ENCODE measurements at places on chromosomes 12 and 14.

DNA sequence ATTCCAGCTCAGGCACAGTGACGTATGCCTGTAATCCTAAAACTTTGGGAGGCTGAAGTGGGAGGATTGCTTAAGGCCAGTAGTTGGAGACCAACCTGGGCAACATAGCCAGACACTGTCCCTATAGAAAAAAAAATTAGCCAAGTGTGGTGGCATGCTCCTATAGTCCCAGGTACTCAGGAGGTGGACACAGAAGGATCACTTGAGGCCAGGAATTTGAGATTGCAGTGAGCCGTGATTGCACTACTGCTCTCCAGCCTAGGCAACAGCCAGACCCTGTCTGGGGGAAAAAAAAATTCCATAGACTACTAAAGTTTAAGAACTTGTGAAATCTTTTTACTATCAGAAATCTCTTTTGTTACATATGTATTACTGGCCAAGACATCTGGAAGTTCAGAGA, 6.6 kb downstream of the FAM177A1 start:
- no peak for DNase-seq

DNA sequence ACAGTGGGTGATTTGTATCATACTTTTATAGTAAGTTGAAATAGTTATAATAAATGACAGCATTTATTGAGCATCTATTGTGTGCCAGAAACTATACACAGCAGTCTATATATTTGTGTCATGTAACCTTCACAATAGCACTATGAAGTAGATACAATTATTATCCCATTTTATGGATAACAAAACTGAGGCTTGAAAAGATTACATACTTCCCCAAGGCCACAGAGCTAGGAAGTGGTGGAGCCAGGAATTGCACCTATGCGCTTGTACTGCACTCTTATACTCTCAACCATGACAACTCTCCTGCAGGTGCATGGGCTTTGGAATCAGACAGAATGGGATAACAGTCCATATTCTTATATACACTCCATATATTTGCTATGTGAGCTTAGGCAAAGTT, 110.6 kb upstream of the SOX5 start:
- no peak for DNase-seq

DNA sequence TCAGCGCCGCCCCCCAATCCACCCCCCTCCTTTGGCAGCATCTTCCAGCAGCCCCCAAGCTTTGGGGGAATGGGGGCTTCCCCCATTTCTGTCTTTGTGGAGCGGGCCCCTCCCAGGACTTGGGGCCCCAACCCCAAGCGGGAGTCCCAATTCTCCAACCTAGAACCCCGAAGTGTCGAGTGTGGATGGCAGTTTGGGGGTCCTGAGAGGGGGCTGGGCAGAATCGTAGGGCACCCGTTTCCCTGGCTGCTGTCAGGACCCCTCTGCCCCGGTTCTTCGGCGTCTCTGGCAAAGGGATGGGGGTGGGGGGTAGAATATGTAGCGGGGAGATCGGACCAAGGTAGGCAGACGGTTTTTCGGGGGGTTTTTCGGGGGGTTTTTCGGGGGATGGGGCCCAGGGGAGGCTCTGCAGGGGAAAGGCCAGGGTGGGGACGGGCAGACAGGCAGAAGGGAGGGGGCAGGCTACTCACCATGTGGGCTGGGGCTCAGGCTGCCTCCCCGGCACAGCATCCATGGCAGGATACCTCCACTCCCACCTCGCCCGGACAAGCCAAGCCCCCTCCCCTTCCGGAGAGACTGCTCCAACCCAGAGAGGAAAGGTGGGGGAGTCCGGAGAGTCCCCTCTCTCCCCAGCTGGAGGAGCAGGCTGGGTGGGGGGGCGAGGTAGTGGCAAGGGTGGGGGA, 739 bp downstream of the JPH4 start:
- DNase-seq = peak; percentile 88

DNA sequence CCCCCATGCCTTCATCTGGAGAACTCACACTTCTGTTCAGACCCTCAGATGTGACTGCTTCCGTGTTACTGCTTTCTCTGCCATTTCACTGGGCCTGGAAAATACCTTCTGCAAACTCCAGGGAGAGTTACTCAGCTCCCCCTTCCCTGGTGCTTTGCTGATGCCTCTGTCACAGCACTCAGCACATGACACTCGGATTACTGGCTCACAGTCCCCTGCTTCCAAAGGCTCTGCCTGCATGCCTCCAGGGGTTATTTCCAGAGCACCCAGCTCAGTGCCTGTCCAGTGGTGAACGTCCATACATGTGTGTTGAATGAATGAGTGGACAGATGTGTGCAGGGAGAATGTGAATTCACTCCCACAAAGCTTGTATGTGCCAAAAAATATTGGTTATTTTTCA, 237.2 kb upstream of the FKBP4 start:
- no peak for DNase-seq

DNA sequence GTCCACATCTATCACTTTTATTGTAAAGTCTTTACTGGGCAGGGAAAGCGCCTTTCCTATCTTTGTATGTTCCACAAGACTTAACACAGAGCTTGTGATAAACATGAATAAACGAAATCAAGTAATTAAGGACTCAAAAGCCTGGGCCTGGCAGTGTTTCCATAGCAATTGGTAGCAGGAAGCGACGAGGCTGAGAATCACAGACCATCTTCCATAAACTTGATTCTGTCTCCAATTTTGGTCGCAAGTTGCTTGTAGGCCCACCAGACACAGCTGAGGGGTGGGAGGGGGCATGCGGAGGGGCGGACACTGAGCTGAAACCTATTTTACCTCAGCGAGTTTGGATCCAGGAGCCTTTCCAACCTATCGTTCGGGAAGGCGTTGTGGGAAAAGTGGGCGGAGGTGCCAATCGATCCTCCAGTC, 302 bp downstream of the CCDC38 start:
- DNase-seq = no peak

DNA sequence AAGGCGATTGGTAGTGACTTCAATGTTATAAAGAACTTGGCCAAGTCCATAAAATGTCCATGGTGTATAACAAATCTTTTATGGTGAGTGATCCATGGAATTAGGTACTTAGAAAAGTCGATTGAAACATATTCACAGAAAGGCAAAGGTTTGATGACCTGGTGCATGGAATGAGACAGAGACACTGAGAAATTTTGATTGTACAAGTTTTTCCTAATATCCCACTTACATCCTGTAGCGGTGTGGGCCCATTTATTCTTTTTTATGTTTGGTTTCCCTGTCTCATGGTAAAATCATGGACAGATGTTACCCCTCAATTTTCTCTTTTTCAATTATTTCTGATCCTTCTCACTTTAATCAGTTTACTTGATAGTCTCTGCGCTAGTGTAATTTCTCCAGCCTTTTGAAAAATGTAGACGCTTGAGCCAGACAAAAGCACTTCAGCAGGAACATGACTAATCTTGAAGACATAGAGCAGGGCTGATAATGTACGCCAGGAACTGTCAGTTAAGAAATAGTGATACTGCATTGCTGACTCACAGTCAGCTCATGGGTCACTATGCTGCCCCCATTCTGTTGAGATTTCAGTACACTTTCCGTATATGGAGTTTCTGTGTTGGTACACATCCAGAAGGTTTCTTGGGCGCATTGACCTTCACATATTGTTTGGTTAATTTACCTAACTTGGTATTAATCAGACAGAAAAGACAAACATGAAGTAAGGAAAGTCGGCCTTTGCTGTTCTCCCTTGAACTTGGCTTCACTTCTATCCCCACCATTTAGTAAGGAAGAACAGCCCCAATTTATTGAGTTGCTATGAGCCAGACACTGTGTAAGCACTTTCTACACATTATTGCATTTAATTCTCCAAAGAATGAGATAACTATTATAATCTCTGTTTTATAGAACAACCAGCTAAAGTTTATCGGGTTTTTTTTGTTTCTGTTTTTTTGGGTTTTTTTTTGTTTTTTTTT, 841.7 kb downstream of the DIO2 start:
- DNase-seq = no peak

GRCh38 chr12:31298922-31299321, 27.0 kb downstream of the SINHCAF start:
- DNase-seq = no peak

DNA sequence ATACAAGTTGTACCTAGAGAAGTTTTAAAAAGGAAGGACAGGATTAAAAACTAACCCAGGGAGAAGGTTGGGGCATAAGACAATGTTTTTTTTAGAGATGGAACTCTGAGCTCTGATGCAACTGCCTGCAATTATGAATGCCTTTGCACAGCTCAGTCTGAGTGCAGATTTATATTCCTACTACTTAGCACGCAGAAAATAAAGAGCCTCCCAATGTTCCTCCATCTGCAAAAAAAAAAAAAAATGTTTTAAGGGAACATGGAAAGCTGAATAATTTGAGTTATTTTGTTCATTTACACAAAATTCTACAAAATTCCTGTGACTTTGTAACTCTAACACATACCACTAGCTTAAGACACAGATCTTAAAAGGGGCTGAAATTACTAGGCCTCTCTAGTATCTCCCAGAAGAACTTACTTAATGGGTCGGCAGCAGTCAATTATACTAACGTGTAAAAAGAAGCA, 15.7 kb downstream of the CLIP1 start:
- no peak for DNase-seq

DNA sequence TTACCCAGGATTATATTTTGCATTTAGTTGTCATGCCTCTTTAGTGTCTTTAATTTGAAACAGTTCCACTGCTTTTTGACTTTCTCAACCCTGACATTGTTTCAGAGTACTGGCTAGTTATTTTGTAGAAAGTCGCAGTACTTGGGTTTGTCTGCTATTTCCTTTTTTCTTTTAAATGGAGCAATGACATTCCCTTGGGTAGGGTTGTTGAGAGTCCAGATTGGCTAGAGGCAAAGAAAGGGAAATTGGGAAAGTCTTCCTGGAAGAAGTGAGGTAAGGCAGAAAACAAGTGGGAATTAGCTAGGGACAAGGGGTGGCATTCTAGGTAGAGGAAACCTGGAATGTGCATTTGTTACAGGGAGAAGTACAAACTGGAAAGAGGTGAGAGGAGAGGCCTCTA, 245.9 kb downstream of the EMP1 start:
- DNase-seq = no peak

DNA sequence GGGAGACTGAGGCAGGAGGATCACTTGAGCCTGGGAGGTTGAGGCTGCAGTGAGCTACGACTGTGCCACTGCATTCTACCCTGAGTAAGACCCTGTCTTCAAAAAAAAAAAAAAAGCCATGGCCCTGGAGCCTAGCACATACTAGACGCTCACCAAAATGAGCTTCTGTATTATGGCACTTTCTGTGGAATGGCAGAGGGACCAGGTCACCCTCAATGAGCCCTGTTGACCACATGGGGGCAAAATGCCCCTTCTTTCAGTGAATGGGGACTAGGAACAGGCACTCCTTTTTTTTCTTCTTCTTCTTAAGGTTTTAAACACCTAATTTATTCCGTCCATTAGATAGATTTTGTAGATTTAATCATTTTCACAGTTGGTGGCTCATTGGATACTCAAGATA, 50.5 kb downstream of the FAM222A start:
- peak; percentile 81 for DNase-seq

GRCh38 chr14:75409316-75410205, 18.3 kb upstream of the JDP2 start:
- DNase-seq = peak; percentile 38

DNA sequence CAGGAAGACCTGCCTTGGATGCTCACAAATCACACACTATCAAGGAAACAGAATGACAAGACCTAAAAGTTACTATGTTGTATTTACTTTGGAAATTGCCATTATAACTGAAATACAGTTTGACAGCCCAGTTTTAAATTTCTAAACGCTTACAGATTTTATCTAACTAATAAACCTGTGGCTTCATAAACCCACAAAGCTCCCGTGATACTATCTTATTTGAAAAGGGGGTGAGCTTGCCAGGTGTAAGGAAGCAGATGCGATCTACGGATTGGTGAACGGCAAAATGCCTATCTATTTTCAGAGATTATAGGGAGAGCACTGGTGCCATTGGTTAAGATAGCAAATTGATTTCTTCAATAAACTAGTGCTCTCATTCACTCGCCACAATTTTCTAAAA, 485.5 kb downstream of the BCAT1 start:
- no peak for DNase-seq

- DNase-seq = peak; percentile 88
Observed at GRCh38 chr14:21070083-21070609, at the start of gene ARHGEF40. Gene ARHGEF40 (plus strand): TSS chr14:21070304. CDS start chr14:21070397, 93 bp downstream.

DNA sequence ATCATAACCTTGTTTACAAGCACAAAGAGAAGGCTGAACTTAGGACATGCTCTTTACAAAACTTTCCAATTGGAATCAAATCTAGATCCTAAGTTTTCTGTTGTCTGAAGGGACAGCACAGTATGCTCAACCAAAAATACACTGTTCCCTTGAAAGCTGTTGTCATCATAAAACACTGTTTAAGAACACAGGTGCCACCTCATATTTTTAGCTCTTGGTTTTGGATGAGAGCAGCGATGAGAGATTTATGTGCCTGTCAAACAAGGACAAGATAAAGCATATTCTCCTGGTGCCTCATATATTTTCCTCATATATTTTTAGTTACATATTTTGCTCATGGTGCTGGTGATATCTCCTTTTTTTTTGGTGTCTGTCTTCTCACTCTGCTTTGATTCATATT, 788.4 kb downstream of the AACS start:
- DNase-seq = no peak

GRCh38 chr12:20704860-20705259, 9.7 kb downstream of the SLCO1C1 start:
- no peak for DNase-seq

GRCh38 chr14:22026527-22026926, 352.9 kb upstream of the OR4E1 start:
- DNase-seq = no peak

DNA sequence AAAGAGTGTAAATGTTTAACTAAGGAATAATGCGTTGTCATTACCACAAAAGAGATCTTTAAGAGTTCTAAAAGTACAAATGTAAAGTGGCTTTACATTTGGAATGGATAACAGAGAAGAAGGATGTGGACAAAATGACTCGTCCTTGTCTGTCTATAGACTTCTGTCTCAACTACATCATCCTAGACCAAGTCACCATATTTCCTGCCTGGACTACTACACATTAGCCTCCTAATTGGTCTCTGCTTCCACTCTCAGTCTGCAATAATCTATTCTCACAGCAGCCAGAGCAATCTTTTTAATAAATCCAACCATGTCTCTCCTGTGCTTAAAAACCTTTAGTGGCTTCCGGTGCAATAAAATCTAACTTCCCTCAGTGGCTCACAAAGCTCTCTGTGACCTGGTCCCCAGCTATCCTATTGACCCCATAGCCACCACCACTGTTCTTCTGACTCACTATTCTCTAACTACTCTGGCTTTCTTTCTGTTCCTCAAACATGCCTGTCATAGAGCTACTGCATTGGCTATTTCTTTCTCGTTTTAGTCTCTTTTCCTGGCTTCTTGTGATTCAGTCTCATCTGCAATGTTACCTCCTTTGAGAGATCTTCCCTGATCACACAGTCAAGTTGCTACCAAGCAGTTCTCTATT, 91.1 kb downstream of the MYF5 start:
- no peak for DNase-seq

GRCh38 chr12:89309815-89310214, 42.5 kb downstream of the DUSP6 start:
- DNase-seq = no peak

DNA sequence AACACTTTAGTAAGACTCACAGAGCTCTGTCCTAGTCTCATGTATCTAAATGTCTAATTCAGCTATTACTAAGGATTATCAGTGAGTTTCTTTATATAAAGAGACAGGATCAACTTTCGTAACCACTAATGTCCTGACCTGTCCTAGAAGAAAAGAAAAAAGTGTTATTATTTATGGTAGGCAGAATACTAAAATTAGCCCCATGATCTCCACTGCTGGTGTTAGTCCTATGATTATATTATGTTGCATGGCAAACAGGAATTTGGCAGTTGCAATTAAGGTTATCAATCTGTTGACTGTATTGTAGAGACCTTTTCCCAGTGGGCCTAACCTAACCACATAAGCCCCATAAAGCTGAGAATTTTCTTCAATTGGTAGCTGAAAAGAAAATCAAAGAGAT, 132.9 kb upstream of the DIO2 start:
- no peak for DNase-seq

- DNase-seq = no peak
Observed at GRCh38 chr12:60805364-60805763, 1209.5 kb downstream of the SLC16A7 start.

All from H7 (cell line).